IPS DF 19.7 (cell line): ENCODE measurements at places on chromosomes 2 and 18.

GRCh38 chr2:172599947-172600346 lies 44.1 kb downstream of the PDK1 start:
- DNase-seq: no peak

DNA sequence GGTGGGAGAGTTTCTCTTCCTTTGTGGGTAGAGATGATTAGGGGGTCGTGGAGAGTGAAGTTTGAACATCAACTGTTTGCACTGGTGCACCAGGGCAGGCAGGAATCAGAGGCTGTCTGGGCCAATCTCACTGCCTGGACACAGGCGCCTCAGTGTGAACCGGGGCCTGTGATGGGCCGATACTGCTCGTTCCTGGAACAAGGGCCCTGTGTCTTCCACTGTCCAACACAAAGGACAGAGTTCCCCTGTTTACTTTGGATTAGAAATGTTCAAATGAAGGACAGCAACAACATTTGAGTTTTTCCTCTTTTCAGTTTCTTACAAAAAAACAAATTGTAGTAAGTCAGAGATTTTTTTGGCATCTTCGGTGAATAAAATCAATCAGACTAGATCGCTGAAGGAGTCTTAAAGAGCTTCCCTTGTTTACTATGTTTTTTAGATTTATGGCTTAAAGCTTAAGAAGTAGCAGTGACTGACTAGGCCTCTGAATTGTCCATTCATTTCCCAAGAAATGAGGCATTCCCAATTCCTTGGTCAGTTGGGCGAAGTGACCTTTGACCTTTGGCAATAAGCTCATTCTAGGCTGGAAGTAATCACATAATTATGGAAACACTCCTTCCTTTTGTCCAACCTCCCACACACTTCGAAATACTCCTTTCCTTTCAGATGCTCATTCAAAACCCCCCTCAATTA lies 11.6 kb upstream of the TGFA start:
- no peak for DNase-seq

- DNase-seq: no peak
Observed at GRCh38 chr2:39091543-39091942, 29.3 kb downstream of the SOS1 start.

DNA sequence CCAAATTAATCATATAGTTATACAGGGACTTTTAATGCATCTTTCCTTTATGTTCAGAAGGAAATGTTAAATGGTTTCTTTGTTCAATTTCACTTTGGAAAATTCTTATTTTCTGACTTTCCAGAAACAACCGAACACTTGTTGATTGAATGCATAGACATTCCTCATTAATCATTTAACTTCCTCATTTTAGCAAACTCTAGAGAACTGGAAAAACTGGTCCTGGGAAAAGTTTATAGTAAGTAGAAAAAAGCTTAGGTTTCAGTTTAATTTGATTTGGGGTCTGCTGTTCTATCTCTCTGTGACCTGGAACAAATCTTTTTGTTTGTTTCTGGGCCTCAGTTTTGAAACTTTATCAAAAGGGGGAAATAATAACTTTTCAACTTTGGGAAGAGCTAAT lies 320.4 kb downstream of the CMPK2 start:
- no peak for DNase-seq

GRCh38 chr18:25516747-25517498 lies 165.0 kb upstream of the ZNF521 start:
- no peak for DNase-seq

DNA sequence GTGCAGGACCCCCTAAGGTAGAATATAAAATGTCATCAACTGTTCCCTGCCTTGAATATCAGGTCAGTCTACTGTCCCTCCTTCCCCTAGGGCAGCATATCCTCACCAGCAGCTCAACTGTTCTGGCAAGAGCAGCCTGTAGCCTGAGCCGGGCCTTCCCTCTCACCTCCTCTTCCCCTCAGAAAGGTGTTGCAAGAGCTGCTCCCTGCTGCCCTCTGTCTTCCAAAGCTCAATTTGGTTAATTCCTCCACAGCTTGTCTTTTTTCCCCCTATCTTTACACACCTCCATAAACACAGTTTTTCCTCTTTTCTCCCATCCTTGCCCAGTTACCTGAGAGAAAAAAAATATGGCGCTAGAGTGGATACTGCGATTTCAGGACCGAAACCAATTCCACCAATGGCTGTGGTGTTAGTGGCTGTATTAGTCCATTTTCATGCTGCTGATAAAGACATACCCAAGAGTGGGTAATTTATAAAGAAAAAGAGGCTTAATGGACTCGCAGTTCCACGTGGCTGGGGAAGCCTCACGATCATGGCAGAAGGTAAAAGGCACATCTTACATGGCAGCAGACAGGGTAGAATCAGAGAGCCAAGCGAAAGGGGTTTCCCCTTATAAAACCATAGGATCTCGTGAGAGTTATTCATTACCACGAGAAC lies 184.7 kb downstream of the MREG start:
- peak; percentile 50 for DNase-seq

- DNase-seq: no peak
Observed at GRCh38 chr2:88753833-88754584, 62.5 kb downstream of the RPIA start.

GRCh38 chr2:42567364-42567763 lies 1.1 kb upstream of the MTA3 start:
- no peak for DNase-seq

DNA sequence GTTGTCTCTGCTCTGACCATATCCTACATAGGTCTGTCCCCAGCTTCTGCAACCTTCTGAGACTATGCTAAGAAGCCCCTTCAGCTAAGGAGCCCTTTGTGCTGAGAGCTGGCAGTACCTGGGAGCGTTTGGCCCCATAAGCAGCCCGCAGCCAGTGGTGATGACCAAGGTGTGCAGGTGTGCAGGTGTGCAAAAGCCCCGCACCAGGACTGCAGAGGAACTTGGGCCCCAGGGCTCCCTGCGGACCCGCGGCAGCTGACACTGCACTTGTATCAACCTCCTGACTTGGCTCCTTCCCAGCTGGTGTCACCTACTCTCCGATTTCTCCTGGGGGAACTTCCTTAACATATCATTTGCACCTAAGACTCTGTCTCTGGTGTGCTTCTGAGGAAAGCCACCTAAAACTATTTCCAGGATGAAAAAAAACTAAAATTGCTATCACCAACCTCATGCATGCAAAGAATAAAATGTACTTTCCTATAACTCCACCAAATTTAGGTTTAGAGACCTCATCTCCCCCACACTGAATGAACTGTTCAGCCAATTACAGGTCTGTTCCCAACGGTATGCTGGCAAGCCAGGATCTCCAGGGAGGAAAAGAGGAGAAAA lies 16.1 kb upstream of the GNAL start:
- DNase-seq: no peak

- DNase-seq: no peak
Observed at GRCh38 chr2:162734866-162735265, 103.7 kb downstream of the KCNH7 start.

DNA sequence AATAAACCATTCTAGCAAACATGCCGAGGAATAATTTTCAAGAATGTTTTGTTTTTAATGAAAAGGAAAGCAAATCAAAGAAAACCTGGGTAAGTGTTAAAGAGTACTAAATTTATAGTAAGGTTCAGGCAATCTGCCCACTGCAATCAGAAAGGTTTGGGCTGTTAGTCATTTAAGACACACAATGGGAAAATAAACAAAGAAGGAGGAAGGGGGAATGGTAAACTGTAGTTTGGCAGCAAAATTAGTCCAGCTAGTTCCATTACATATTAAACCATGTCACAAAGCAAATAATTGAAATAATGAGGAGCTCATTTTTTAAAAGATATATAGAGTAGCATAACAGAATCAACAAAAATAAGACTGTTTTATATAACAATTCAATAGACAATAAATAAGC lies 87.5 kb upstream of the COPS8 start:
- no peak for DNase-seq

DNA sequence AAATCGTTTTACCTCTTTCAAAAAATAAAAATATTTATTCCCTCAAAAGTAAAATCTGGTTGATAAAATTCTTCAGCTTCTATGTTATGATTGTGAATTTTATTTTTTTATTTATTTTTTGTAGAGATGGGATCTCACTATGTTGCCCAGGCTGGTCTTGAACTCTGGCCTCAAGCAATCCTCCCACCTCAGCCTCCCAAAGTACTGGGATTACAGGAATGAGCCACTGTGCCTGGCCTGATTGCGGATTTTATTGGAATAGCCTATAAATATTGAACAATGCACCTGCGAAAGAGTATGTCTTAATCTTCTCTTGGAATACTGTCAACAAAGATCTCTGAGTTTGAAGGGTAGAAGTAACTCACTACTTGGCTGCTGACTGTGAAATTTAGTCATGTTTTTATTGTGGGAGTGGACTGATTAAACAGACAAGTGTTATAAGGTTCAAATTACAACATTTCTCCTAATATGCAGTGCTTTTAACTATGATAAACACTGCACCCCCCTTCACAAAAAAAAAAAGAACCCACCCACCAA lies 138.0 kb downstream of the AFF3 start:
- no peak for DNase-seq

DNA sequence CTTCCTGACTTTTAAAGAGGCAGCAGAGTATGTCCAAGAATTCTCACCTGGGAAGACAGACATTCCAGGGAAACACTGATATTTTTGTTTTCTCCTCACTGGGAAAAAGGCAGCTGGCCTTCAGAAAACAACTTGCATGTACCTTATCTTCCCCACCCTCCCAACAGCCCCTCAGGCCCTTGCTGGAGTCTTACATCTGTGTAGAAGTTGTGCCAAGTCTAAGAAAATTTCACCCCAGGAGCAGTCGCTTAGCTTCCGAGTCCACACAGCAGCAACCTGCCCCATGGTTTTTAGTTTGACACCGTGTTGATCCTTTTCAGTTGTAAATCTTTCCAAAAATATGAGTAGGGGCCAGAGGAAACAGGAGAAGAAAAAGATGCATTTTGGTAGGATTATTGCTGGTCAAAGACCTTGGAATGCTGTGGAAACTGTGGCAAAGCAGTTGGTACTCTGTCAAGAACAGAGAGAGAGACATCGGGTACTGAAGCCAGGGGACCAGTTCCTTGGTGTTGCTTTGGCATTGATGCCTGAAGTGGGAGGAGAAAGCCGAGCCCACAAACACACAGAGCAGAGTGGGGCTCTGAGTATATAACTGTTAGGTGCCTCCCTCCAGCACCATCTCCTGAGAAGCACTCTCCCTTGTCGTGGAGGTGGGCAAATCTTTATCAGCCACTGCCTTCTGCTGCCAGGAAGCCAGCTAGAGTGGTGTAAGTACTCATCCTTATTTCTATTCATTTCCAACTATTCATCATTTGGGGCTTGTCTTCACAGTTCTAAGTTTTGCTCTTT lies at the start of gene SLC14A1:
SLC14A1 (plus strand) TSS at position 615 of the 789 bp plus-strand sequence. CDS start 6,140 bp downstream, outside the sequence.
- no peak for DNase-seq

GRCh38 chr2:120134263-120134662 lies 88.9 kb downstream of the TMEM185B start:
- peak; percentile 40 for DNase-seq

DNA sequence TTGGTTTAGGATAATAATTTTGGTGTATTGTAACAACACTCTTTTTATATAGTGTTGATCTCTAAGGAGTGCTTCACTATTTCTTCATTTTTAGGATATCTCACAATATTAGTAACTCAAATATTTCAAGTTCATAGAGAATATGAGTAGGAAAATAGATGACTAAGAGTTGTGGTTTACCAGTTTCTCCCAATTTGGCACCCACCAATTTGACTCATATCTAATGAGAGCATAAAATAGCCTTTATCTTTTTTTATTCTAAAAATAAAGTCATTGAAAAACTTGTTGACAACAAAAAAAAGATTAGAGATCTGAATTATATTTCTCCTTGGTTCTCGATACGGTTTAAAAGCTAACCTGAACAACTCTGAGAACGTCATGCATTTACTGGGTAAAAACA lies 204.0 kb downstream of the PARD3B start:
- no peak for DNase-seq

DNA sequence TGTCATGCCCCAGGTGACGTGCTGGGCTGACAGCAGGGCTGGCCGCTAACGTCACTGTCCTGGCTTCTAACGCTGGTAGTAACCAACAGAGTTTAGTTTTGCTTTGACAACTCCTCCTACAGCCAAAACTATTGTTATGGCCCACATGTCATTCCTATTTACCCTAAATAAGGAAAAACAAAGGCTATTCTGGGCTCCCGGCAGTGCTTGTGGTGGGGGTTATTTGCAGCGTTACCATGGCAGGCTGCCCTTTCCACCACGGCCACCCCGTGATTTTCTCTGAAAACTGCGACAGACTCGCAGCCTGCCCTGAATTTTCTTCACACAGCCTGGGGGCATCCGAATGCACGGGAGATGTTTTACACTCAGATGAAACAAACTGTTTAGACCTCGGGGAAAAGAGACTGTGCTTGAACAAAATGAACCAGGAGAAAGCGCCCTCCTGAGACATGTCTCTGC lies 115.2 kb downstream of the FAM210A start:
- no peak for DNase-seq

DNA sequence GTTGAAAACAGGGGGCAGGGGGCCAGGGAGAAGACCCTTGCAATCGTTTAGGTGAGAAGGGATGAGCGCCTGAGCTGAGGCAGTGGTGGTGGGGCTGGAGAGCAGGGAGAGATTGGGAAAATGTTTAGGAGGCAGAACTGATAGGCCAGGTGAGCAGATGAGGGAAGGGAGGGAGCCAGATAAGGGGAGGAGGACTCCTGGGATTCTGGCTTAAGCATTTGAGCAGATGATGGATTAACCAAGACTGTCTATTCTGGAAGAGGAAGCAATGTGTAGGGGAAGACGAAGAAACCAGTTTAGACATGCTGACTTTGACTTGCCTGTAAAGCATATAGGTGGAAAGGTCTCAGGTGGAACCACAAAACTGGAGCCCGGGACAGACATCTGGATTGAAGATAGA lies 49.9 kb upstream of the ASPRV1 start:
- no peak for DNase-seq

- no peak for DNase-seq
Observed at GRCh38 chr2:1011006-1011405, 60.4 kb downstream of the SNTG2 start.

GRCh38 chr2:119383410-119384140 lies 16.8 kb downstream of the DBI start:
- no peak for DNase-seq

DNA sequence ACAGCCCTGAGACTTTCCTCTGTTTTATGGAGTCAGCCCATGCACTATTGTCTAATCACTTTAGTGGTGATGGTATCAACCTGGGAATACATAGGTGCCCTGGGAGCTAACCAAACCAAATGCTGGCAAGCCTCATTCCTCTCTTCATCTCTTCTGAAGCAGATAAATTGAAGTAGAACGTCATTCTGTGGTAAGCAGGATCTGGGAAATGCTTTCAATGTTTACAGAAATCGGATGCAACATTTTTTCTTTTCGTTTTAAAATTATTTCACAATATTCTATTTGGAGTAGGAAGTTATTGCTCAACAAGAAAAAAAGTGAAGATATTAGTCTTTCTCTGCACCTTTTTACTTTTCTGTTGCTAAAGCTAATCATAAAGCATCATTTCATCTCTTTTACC lies 114.2 kb downstream of the RBMS1 start:
- DNase-seq: no peak

- no peak for DNase-seq
Observed at GRCh38 chr2:227703961-227704360, 13.9 kb downstream of the SLC19A3 start.
